ENCODE measurements at places on chromosomes 2 and 18.

GRCh38 chr2:108239786-108240185, at the start of gene SULT1C3:
SULT1C3 (plus strand) TSS chr2:108239968; CDS start chr2:108247195, 7,227 bp downstream.
- DNase-seq, result no peak

DNA sequence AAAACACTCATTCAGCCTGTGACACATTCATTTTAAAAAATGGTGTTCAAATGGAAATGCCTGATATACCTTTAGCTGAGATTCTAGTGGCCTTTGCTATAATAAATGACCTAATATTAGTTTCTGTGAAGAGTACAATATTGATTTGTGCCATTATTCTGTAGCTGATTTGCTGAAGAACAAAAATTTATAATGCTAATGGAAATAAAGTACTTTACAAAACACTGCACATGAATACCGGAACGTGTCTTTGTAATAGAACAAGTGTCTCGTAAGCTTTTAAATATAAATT, 138.7 kb downstream of the WDR7 start:
- no peak for DNase-seq

GRCh38 chr2:45332567-45332966, 278.5 kb downstream of the SRBD1 start:
- no peak for DNase-seq

GRCh38 chr2:148978026-148978685, 60.3 kb upstream of the LYPD6B start:
- DNase-seq, result no peak

GRCh38 chr2:237547841-237548416, 18.4 kb upstream of the PRLH start:
- DNase-seq, result no peak

- no peak for DNase-seq
Observed at GRCh38 chr2:70515938-70516337, 37.7 kb downstream of the TGFA start.

- no peak for DNase-seq
Observed at GRCh38 chr2:207885010-207885409, 115.3 kb upstream of the FZD5 start.

GRCh38 chr2:232276733-232277313, 101.7 kb upstream of the ALPP start:
- no peak for DNase-seq

DNA sequence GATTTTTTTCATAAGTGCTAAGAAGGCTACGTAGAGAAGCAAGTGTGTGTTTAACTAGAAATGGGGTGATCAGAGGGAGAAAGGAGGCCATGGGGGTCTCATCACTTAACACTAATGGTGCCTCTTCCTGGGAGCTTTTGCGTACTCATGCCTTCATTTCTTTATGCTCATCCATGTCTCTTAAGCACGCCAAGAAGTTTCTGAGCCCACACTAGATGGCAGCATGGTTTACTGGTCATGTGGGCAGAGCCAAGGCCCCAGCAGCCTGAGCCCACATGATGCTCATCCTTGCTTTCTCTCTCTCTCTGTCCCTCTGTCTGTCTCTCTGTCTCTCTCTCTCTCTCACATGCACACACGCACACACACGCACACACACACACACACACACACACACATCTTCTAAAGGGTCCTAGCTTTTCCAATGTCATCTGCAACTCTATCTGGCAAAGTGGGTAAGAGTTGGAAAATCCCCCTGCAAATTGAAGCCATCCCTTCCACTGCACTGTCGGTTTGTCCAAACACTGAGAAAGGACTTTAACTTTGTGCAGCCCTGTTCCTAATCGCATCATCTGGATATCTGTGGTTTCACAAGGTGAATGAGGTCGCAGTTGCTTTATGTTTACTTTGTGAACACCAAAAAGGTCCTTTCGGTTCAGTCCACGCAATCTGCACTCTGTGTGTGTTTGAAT, 137.1 kb upstream of the CCDC68 start:
- DNase-seq, result no peak

DNA sequence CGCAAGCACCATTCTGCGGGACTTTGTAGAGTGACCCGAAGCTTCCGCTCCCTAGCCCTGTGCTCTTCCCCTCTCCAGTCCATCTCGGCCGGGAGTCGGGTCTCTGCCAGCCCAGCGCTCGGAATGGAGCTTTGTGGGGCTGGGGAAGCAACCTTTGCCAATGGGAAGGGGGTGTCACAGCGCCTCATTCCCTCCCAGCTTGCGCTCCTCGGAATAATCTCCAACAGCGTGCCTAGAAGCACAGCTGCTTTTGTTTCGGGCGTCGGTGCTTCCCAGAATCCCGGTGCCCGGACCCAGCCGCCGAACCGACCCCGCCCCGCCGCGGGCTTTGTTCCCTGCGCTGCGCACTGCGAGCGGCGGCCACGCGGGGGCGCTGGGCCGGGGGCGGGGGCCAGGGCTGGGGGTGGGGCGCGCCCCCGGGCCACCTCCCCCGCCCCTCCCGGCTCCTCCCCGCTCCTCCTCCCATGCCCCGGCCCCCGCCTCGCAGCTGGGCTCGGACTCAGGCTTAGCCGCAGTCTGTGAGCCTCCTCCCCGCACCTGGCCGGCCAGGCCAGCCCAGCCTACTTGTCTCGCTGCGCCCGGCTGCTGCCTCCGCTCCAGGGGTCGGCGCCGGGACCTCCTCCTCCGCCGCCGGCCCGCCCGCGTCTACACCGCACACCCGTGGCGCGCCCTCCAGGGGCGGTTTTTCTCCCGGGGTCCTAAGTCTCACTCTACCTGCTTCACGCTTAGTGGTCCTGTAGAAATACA, 77.7 kb upstream of the SMAD2 start:
- DNase-seq, result peak; percentile 70

DNA sequence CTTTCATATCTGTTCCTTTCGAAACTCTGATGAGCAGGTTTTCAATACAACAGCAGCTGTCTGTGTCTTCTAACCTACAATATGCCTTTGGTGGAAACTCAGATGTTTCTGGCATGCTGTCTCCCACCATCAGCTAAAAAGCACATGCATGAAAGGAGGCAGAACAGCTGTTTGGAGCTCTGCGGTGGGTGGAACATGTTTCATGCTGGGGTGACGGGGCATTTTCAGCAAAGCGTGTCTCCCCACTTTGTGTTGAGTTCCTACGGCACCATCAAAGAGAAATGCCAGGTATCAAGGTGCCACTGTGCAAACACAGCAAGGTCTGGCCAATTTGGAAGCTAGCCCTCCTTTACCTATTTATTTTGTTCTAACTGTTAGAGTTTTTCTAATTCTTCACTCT, 290.1 kb downstream of the CLIP4 start:
- no peak for DNase-seq

DNA sequence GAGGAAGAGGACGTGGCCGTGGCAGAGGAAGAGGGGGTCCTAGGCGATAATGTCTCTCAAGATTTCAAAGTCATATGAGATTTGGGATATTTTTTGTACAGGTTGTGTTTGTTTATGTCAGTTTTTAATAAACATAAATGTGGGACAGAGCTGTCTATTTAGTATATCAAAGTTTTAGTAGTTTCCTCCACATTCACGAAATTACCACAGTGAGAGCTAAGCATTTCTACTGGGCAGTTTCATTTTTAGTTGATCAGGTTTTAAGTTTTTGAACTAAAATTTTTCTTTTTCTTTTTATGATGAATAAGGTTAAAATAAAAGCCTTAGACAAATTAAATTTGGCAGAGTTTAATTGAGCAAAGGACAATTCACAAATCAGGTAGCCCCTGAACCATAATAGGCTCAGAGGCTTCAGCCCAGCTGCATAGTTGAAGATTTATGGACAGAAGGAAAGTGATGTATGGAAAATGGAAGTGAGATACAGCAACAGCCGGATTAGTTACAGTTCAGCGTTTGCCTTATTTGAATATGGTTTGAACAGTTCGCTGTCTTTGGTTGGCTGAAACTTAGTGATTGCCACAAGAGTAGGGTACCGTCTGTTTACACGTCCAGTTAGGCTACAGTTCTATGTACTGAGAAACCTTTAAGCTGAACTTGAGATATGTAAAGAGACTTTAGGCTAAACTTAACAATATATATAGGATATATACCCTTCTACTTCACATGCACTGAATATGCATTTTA, 17.1 kb downstream of the SNRPD1 start:
- DNase-seq, result no peak

DNA sequence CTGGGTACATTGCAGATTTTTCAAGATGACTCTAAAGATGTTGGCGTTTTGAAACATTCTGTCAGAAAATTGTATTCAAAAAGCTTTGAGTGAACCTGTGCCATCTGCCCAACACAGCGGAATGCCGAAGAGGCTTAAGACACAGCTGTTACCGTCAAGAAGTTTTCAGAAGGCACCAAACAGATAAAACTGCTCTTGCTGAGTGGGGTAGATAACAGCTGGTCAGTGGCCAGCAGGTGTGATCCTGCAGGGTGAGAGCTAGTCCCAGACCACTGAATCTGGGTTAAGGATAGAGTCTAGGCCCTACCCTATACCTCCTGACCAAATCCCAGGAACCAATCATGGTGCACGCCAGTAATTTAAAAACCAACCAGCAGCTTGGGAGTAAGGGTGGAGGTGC, 60.5 kb upstream of the B3GNT7 start:
- no peak for DNase-seq

GRCh38 chr2:1235806-1236205, 177.5 kb upstream of the TPO start:
- DNase-seq, result no peak
